ENCODE measurements at places on chromosomes 3 and 15.
A peak's percentile ranks its signal among the peaks of the same experiment; 100 is the strongest.

DNA sequence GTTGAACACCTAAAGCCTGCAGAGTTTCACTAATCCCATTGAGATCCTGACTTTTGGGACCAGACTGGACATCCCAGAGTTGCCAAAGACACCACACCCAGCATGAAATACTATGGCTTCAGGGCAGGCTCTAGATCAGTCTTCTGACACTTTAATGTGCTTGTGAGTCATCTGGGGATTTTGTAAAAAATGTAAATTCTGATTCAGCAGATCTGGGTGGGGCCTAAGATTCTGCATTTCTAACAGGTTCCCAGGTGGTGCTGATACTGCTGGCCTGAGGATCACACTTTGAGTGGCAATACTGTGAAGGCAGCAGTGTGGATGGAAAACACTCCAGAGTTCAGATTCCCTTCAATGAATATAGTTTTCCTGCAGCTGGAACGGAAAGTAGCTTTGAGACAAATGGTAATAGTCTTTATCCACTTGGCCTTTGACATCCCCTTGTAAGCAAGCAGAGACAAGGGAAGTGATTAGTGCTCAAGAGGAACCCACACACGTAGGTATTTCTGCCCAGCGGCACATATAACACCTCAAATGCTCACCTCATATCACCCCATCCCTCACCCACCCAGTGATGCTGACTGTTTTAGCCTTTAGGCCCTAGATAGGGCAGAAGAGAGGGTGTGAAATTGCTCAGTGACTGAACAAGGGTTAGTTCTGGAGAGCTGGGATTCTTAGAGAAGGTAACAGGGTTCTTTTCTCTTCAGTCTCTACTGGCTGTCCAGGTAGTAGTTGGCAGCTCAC is 51.5 kb upstream of the GSK3B start:
- no peak for DNase-seq

- no peak for DNase-seq
Observed at GRCh38 chr3:43364926-43365325, 78.6 kb downstream of the SNRK start.

DNA sequence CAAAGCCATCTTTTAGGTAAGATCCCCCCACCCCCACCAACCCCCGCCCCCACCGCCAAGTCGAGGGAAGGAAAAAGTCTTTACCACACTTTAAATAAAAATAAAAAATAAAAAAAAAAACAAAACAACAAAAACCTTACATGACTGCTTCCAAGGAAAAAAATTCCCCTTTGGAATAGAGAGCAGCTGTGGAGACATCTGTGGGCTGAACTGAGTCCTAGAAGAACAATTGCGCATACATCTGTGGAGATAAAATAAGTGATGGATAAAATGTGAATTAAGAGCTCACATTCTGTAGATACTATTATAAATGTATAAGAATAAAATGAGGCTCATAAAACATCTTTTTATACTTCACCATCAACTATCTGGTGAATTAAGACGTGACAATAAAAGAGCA is 601.7 kb upstream of the AGTR1 start:
- no peak for DNase-seq

DNA sequence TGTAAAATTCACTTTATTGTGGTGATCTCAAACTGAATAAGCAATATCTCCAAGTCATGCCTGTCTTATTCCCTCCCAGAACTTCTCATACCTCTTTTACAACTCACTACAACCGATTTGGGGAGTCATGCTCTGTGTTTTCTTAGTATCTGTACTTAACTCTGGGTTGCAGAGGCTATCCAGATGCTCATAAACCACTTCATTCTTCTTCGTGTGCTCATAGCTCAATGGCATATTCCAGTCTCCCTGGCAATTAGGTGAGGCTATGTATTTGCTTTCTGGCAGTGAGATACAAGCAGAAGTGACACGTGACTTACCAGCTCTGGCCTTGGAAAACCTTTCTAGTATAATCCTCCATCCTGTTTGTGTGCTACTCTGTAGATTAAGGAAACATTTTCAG is 360.9 kb downstream of the ZNF385D start:
- DNase-seq: no peak

DNA sequence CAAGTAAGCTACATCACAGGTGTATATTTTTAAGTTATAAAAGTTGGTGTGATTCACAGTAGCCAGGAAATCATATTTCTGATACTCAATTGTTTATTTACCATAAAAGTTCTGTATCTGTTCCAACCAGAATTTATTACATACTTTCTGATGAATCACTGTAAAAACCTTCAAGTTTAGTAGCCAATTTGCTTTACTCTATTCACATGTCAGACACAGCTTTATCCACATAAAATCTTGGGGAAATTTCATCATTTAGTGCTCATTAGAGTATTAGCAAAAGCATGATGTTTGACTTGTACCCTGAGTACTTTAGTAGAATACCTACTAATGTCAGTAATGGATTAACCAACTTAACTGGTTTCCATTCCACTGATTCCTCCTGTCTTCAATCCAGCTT is 249.8 kb downstream of the POLQ start:
- no peak for DNase-seq

DNA sequence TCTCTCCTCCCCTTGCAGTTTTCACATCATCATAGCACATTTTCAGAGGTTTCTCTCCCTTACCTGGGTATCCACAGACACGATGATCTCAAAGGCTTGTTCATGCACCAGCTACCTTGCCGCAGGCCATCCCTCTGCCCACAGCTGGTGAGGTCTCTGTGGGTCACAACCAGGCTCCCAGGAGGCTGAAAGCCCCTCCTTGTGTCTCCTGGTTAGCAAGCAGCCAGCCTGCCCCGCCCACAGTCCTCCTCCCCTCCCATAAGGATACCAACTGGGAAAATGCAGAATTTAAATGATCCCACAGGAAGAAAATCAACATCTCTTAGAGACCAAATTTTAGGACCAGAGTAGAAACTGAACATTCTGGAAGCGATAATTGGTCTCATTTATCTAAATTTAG is 213.5 kb upstream of the PPP2R3A start:
- DNase-seq: no peak

DNA sequence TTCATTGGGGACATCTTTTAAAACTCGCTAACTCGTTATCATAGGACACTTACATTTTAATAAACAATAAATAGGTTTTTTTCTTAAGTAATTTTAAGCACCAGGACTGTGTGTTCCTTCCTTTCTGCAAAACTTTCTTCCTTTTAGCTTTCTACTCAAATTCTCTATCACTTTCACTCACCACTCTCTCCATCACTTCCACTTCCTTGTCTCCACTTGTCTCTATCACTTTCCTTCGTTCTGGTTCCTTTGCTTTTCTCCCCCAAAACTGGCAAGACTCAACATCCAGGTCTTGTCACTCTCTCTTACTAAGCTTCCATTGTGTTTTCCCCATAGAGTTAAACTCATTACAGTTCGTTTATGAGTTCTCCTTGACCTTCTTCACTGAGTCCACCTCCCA is 99.0 kb downstream of the ZPLD1 start:
- no peak for DNase-seq

- no peak for DNase-seq
Observed at GRCh38 chr3:134236505-134237170, 14.0 kb downstream of the RYK start.

- DNase-seq: no peak
Observed at GRCh38 chr3:177131927-177132636, 65.2 kb downstream of the TBL1XR1 start.

GRCh38 chr3:13612829-13613228 is 63.9 kb downstream of the FBLN2 start:
- no peak for DNase-seq

DNA sequence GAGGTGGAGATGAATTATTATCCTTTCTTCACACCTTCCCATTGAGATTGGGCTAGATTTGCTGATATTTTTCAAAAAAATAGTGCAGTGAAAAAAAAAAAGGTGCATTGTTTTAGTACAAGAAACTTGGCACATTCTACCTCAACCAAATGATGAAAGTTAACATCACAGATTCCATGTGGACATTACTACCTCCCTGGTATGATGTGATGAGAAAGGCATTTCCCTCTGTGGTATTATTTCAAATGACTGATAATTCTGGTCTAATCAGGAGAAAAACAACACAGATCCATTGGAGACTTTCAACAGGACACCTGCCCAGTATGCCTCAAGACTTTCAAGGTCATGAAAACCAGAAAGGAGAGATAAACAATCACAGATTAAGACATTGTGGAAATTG is 313.4 kb downstream of the BCHE start:
- DNase-seq: no peak

DNA sequence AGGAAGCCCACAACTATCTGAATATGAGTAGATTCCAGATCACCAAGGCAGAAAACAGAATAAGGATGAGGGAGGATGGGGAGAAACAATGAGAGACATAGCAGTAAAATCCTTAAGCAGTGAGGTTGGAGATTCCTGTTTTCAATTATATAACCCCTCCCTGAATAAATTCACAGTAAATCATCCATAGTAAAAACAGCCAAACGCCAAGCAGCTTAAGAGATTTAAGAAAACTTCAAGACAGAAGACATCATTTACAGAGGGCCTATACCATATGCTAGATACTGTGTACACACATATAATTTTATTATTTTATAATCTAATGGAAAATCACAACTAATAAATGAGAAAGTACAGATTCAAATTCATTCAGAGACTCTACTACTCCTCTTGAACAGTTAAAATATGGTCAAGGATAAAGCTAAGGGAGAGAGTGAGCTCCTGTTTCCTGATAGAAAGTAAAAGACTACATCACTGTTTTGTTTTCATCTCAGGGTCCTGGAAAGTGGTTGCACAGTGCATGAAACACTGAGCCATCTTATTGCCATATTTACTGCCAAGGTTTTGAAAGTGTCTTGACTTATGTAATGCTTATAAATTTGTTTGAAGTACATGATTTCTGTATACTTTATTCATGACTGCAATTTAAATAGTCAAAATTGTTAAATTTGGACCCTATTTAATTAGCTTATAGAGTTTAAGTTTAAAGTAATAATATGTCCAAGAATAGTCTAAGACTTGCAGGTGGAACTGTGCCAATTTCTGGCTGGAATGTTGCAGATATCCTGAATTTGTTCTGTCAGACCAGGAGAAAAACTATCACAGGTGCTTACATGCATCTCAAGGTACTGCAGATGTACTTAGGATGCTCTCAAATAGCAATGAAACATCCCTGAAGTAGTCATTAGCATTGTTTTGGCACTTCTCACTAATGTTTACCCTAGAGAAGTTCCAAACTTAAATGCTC is 141.4 kb downstream of the TBL1XR1 start:
- DNase-seq: no peak

DNA sequence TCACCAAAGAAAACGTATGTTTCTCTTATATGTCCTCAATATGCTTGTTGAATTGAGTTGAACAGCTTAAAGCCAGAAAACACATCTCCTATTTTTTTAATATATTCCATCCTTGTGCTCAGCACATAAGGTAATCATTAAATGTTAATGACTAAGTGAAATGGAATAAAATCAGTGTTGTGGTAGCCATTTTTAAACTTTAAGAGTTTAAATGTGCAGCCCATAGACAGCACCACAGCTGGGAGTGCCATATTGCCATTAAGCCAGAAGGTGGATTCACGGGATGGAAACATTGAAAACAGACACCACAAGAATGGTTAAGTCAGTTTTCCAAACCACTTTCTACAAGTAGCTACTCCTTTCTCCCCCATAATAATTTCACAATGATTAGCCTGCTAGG is 76.8 kb upstream of the C15orf61 start:
- DNase-seq: no peak

DNA sequence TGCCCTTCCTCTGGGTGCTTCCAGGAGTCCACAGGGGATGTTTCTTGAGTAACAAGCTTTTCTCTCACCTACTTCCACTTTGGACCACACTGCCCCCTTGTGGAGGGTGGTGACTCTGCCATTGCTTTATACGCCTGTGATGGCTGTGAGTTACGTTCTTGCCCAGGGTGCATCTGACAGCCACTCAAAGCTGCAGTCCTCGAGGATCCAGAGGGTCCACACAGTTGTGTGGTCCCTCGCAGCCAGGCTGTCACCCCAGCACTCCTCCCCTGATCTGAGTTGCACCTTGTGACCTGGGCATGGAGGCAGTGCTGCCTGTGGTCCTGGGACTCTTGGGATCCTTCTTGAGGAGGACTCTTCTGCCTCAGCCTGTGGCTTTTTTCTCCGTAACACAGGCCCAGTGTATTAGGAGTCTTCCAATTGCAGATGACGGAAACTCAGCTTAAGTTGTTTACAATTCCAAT is 23.4 kb downstream of the FOXL2 start:
- DNase-seq: peak; percentile 82

DNA sequence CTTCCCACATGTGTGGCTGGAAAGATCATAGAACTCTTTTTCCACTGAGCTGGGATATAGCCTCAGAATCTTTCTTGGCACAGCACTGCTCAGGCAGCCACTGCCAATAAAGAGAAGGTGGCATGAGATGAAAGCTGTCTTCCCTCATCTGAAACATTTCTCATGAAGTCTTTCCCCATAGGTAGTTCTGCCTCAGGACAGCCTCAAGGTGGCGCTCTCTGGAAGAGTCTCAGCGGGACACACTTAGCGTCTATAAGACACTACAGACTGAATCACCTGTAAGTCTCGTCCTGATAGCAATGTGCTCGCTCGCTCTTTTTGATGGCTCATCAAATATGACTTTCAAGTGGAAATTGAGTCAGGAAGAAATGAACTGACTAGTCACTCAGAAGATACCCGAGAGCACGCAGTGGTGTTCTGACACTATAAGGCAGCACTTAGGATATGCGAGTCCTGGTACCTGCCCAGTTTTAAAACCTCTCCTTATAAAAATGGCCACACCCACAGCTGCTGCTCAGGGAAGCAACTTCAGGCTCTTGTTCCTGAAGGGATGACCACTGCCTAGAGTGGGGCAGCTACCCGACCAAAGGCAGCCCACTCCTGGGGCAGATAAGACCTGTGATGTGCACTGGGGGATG is 269.5 kb downstream of the SUCLG2 start:
- peak; percentile 39 for DNase-seq

DNA sequence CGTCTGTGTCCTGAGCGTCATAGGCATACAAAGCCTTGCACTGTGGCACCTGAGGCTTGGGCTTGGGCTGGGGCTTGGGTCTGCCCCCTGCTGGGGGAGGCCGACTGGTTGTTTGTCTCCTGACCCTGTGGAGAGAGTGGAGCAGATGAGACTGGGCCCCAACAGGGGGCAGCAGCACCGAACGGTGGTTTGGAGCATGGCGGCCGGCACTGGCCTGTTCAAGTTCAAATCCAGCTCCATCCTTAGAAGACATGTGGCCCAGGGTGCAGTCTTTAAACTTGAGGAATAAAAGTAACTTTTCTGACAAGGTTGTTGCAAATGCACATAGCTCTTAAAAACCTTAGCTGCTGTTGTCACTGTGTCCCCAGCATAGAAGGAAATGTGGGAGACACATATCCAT is 33.3 kb downstream of the CCNB2 start:
- peak; percentile 26 for DNase-seq

DNA sequence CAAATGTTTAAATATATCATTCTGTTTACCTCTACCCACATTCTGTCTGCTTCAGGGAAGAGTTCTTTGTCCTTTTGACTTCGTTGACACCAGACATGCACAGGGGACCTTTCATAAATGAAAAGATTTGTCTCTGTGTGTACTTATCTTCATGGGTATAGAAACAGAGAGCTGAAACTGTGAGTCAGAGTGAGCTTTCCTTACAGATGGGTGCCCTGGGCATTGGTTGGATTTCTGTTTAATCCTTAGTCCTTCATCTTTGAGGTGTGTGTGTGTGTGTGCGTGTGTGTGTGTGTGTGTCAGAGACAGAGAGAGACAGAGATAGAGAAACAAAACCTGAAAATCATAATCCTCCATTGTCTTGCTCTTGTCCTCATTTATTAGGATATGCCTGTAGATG is 517.4 kb downstream of the TUSC7 start:
- no peak for DNase-seq

- no peak for DNase-seq
Observed at GRCh38 chr3:9420850-9421549, 23.6 kb downstream of the SETD5 start.

Measured in progenitor cell of endocrine pancreas (in vitro differentiated cells).